ENCODE measurements at places on chromosomes 3 and 15.

DNA sequence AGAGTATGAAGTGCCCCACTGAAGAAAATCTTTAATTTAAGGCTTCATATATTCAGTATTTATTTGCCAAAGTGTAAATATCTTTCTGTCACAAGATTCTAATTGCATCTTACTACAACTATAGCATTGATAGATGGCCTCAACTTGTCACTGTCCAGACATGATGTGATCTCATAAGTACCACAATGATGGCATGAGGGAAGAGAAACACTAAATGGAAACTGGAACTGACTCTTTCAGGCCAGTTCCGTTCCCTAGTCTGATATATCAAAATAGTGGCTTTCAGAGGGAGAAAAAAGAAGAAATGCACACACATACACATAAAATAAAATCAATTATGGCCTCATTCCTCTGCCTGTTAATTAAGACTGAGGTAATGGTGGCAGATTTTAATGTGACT, 615.7 kb downstream of the TBL1XR1 start:
- DNase-seq: no peak

- DNase-seq: no peak
These were observed 9.9 kb downstream of the C3orf22 start for GRCh38 chr3:126548556-126549466.

DNA sequence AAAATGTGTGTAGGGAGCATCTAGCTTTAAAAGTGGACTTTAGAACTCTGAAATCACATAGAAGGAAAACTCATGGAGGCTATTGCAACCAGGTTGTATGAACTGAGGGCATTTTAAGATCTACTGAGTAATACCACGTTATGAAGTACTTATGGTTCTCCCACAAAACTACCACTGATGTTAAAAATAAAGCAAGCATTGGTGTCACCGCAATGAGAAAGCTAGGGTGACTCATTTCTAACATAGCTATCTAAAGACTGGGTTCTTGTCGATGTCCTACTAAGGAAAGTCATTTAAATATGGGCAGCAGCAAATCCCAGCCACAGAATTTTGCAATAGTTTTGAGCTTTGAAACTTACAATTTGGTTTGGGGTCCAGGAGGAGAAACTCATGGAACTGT, 584.8 kb downstream of the DIPK2A start:
- DNase-seq: no peak

DNA sequence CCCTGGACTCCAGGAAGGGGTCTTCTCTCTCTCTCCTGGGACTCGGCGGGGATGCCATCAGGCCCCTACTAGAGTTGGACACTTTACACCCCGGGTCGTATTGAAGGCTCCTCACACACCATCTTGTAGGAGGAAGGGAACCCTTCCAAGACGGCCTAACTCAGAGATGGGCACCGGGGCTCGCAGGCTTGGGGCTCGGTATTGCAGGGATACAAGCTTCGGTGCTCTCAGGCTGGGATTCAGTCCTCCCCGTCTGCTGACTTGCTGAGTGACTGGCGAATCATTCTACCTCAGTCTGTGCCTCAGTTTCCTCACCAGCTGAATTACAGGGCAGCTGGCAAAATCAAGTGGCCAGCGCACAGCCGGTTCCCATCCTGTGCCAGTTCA, 419 bp upstream of the CALML4 start:
- DNase-seq: no peak

DNA sequence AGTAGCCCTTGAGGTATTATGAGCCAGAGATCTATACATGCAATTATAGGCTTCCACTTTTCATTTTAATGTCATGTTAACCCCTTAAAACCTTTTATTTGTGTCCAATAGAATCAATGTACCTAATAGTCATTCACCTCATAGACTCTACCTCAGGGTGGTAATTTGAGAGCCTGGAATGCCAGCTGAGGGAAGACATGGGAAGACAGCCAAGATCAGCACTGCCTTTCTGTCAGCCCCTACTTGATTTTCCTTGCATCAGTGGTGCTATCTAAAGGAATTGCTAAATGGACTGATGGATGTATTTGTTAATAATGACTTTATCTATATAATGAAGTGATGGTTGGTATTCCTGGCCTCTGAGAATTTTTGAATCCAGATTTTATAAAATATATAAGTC, 113.3 kb upstream of the GBE1 start:
- no peak for DNase-seq

Data from effector CD8-positive, alpha-beta T cell (primary cell).